ENCODE measurements at places on chromosomes 12 and 14. TPM values are rescaled to one million over a fixed set of nuclear protein-coding genes. Genes with fewer than 3 reads are reported as not detected.

Gene GALNT16
- total RNA-seq: 12.6 TPM

Gene POTEM
- 0.10 TPM for total RNA-seq

Gene MAP1LC3B2
- total RNA-seq: not detected

Gene MIP
- not detected for total RNA-seq

Gene RPL10L
- not detected for total RNA-seq

Gene UNG
- total RNA-seq: 53.9 TPM

Gene E2F7
- total RNA-seq: 38.9 TPM

Gene NDUFB1
- 248 TPM for total RNA-seq
